ENCODE measurements at places on chromosomes 6 and 20.
A peak's percentile ranks its signal among the peaks of the same experiment; 100 is the strongest.

GRCh38 chr20:5770987-5771318 is 20.8 kb downstream of the SHLD1 start:
- no peak for DNase-seq

DNA sequence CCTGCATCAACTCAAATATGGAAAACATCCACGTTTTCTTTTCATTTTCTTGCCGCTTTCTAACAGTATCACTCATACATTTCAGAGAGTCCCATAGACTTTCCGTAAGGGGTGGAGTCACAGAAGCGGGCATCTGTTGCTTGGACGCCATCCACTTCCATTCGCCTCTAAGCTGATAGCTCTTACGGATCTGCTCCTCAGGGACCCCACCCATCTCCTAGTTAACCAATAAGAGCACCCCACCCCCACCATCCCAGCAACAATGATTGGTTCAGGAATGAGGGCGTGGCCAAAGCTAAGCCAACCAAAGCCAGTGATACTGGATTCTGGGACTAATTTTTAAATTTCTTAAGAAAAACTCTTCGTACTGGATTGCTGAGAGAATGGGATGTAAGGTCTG is 42.4 kb downstream of the SLC2A10 start:
- peak; percentile 84 for DNase-seq

DNA sequence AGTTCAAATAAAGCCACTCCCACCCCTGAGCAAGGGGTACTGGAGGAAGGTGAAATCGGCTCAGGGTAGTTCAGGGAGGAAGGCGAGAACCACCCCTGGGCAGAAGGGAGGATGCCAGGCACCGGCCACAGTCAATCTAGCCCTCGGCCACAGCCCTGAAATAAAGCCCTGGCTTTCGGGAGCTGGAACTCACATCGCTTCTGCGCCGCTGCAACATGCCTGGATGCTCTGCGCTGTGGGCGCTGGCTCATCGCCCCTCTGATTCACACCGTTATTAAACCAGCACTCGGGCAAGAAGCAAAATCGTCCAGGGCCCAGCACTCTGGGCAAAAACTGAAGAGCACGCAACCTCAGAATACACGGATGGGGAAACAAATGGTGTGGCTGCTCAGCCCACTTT is 136.9 kb upstream of the RREB1 start:
- DNase-seq: no peak

DNA sequence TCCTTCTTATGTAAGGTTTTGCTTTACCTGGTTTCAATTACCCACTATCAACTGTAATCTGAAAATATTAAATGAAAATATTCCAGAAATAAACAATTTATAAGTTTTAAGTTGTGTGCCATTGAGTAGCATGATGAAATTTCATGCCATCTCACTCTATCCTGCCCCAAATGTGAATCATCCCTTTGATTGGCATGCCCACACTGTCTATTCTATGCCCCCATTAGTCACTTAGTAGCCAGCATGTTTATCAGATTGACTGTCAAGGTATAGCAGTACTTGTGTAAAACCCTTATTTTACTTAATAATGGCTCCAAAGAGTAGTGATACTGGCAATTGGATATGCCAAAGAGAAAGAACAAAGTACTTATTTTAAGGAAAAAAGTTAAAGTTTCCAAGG is 403.8 kb downstream of the ADGRB3 start:
- DNase-seq: no peak

GRCh38 chr6:52189974-52190373 is 3.8 kb downstream of the IL17A start:
- no peak for DNase-seq

- DNase-seq: no peak
Measured at GRCh38 chr6:123515715-123516114, 121.0 kb downstream of the TRDN start.

DNA sequence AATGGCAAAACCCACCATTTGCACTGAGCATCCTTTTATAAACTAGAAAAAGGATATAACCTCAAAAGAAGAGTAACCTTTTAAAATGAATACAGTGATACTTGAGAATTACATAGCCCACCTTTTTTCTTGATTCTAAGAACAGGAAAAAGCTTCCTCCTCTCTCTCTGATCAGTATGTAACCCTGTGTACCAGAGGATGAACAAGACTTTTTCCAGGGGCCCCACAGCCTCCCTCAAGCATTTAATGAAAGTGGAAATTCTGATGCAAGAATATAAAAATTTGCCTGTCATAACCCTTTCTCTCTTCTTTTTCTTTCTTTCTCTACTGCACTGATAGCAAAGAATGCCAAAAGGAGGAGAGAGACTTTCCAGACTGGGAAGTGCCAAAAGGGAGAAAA is 64.2 kb upstream of the BTN3A2 start:
- no peak for DNase-seq
